ENCODE measurements at places on chromosomes 1 and 21. TPM values are rescaled to one million over a fixed set of nuclear protein-coding genes. Genes with fewer than 3 reads are reported as not detected.

Gene ADIPOR1
- 114 TPM for polyA plus RNA-seq

Gene SRGAP2C
- 1.5 TPM for polyA plus RNA-seq

Gene ERICH3
- polyA plus RNA-seq, result 78.8 TPM

Gene LCE1F
- not detected for polyA plus RNA-seq

DNA sequence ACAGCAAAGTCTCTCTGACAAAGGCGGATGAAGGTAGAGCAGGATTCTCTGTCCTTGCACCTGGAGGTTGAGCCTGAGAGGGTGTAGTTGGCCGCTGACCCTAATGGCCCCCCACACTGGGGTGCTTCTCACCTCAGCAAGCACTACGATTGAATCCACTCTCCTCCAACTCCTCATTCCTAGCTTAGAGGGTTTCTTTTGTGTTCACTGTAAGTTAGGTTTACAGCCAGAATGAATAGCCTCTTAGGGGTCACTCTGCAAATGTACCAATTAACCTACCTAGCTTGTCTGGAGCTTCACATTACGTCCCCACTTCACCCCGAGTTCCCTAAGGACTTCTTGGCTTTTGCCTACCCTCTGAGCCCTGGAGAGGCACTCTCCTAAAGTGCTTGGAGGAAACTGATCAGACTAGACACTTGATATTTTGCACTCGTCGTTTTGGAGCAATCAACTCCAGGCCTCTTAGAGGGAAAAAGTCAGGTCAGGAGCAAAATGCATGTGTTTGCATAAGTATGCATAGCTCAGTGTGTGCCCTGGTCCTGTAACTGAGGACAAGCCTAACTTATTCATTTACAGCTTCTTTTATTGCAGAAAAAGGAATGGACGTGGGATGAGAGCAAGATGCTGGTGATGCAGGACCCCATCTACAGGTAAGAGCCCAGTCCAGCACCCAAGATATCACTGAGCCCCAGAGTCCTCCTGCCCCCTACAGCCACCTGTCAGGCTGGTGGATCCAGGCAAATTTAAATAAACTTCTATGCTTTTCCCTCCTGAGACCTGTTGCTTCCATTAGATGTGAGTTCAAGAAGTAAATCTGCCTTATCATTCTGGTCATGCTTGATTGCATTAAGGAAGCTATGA, 76.4 kb downstream of the SPATA46 start:
- DNase-seq, result no peak

DNA sequence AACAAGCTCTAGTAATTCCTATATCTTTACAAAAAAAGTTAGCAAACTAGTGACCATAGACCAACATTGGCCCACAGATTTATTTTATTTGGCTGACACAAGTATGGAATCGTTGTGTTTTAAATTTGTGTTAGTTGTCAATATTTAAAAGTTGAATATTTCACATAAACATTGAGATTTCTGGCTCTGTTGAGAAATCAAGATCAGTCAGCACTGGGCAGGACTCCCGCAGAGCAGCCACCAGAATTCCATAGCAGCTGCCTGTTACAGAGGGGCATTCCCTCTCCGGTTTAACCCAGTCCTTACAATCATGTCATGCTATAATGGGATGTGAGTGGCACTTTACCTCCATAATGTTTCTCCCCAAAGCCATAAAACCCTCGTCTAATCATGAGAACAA, 79.2 kb upstream of the NRIP1 start:
- DNase-seq, result no peak

- DNase-seq, result no peak
Observed at GRCh38 chr1:200039849-200040474, 12.5 kb downstream of the NR5A2 start.

DNA sequence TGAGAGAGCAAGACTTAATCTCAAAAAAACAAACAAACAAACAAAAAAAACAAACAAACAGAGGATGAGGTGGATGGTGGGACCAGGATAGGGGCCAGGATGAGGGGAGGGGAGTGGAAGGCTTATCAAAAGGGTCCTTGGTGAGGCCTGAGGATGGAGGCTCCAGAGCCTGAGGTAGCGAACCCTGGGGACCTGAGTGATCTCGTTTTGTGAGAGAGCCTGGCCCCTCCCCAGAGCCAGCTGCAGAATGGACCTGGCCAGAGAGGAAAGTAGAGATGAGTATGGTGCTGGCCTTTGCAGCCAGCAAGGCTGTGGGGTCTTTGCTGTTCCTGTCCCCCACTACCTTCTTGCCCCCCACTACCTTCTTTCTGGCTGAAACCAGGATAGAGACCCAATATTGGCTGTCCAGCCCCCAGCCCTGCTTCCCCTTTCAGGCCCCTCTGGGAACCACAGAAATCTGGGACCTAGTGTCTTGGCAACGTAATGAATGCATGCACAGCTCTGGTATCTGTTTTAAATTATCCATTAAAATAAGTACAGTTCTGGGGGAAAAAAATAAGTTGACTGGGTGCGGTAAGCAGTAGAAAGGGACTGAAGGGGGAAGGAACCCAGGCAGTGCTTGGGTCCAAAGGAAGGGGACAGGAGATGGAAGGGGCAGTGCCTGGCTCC, 1.1 kb upstream of the LMNA start:
- peak; percentile 18 for DNase-seq

DNA sequence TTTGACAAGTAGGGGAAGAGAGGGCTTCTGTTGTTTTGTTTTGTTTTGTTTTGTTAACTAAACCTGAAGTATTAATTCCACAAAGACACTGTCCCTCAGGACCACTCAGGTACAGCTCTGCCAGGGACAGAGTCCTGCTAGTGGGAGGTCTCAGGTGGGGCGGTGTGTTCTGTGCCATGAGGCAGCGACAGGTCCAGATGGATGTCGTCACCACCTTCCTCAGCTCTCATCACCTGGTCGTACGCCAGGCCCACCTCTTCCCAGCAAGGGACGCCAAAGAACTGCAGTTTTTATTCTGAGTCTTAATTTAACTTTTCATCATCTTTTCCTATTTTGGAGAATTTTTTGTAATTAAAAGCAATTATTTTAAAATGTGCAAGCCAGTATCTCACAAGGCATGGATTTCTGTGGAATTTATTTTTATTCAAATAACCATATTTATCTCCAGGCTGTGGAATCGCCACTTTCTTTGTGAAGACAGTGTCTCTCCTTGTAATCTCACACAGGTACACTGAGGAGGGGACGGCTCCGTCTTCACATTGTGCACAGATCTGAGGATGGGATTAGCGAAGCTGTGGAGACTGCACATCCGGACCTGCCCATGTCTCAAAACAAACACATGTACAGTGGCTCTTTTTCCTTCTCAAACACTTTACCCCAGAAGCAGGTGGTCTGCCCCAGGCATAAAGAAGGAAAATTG, 62.5 kb downstream of the POFUT2 start:
- DNase-seq, result no peak

GRCh38 chr1:30149226-30149625, 574.2 kb downstream of the MATN1 start:
- no peak for DNase-seq

GRCh38 chr1:38474738-38475623, 384.6 kb downstream of the RRAGC start:
- DNase-seq, result no peak

- DNase-seq, result peak; percentile 94
Observed at GRCh38 chr1:105137543-105138457, 1388.1 kb downstream of the AMY1C start.
